ENCODE measurements at places on chromosomes 5 and 9.

GRCh38 chr5:10301266-10301665 is 6.4 kb downstream of the CMBL start:
- DNase-seq, result no peak

- no peak for DNase-seq
Observed at GRCh38 chr9:70504834-70505233, 90.4 kb upstream of the KLF9 start.

DNA sequence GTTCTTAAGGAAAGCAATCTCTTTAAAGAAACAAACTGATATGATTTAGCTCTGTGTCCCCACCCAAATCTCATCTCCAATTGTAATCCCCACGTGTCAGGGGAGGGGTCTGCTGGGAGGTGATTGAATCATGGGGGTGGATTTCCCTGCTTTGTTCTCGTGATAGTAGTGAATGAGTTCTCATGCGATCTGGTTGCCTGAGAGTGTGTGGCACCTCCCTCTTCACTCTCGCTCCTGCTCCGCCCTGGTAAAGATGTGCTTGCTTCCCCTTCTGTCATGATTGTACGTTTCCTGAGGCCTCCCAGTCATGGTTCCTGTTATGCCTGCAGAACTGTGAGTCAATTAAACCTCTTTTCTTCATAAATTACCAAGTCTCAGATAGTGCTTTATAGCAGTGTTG is 412.7 kb upstream of the SMC2 start:
- DNase-seq, result no peak

GRCh38 chr9:84773022-84773421 is 103.5 kb downstream of the NTRK2 start:
- DNase-seq, result no peak

DNA sequence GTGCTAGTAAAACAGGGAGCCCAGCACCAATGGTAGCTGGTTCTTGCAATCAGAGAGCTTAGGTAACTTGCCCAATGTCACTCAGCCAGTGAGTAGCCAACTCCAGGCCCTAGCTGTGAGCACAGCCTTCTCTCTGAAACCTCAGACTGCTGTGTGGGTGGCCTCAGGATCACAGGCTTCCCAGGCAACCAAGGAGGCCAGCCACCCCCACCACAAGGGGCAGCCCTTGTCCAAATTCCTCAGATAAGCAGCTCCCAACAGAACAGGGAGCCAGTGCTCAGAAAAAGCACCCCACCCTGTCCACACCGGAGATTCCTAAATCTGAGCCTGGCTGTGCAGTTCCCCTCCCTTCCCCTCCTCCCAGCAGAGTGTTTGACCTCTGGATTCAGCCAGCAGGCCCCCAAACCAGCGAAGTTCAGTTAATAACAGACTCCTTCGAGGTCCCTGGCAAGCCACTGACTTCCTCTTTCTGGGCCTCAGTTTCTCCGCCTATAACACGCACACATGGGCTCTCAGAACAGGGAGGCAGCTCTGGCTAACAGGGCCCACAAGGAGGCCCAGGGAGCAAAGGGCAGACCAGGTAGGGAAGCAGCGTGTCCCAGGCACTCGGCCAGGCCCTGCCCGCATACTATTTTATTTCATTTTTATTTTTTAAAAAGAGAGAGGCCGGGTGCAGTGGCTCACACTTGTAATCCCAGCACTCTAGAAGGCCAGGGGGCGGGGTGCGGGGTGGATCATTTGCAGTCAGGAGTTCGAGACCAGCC is 2.7 kb downstream of the EEIG1 start:
- no peak for DNase-seq

DNA sequence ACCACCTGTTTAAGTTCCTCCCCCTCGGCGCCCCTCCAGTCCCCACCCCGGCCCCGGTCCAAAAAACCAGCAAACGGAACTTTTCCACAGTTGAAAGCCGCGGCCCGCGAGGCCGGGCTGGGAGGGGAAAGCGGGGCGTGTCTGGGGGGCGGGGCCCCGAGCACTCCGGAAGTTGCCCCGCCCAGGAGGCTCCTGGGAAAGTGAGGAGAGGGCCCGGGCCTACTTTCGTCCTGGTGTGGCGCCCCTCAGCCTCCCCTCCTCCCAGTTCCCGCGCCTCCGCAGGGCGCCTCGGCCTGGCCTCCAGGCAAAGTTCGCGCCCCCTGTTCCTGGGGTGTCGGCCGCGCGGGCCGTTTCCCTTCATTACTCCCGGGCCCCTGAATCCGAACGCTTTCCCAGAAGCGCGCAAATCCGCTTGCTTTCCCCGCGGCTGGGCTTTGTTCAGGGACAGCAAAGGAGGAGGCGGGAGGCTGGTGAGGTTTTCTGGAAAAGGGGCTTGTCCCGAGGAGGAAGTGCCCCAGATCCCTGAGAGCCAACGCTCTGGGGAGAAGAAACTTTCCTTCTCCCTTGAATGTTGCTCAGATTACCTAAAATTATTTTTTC is 4.5 kb upstream of the DMRT3 start:
- no peak for DNase-seq

GRCh38 chr5:3034881-3035280 is 283.4 kb upstream of the IRX2 start:
- DNase-seq, result no peak

- DNase-seq, result no peak
Observed at GRCh38 chr5:6488021-6488420, 39.4 kb downstream of the UBE2QL1 start.

- DNase-seq, result no peak
Observed at GRCh38 chr5:62719061-62719720, 140.6 kb downstream of the LRRC70 start.

GRCh38 chr5:1720396-1721110 is 79.1 kb downstream of the MRPL36 start:
- no peak for DNase-seq

GRCh38 chr9:112308588-112308987 is 24.8 kb downstream of the PTBP3 start:
- no peak for DNase-seq

DNA sequence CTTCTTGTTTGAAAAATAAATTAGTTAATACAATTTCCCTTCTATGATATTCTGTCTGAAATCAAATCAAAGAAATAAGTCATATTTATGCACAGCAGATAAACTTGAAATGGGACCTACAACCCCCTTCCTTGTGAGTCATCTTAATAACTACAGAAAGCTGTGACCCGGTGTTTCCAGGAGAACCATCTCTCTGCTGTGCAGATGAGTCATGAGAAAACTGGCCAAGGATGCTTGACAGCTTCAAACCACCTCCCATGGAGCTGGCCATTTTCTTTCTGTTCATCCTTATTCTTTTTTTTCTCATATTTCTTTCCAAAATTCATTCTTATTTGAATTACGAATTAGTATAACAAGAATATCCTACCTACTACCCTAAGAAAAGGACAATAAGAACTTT is 43.4 kb upstream of the NR4A3 start:
- DNase-seq, result no peak

DNA sequence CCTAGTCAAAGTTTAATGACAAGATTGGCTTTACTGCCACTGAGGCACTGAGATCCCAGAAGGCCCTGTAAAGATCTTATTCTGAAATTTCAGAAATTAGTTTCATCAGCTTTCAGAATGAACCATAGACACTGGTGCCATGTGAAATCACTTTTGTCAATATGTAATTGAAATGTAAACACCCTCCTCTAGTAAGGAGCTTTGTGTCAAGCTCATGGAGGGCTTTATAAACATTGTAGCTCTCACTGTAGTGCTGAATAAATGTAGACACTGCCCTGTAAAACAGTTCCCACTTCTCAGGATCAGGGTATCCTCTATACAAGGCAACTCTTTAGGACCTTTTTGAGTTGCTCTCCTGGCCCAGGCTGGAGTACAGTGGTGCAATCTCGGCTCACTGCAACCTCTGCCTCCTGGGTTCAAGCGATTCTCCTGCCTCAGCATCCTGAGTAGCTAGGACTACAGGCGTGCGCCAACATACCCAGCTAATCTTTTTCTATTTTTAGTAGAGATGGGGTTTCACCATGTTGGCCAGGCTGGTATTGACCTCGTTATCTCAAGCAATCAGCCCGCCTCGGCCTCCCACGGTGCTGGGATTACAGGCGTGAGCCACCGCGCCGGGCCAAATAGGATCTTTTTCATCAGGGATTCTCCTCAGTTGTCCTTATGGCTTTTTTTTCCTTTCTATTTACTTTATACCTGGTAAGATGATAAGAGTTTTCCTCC is 1823.9 kb upstream of the CDH9 start:
- no peak for DNase-seq

GRCh38 chr9:110486218-110486617 is 93.3 kb downstream of the SVEP1 start:
- DNase-seq, result no peak

GRCh38 chr5:148697180-148697808 is 43.0 kb upstream of the HTR4 start:
- DNase-seq, result no peak

GRCh38 chr5:163580516-163580915 is 75.1 kb downstream of the MAT2B start:
- no peak for DNase-seq

DNA sequence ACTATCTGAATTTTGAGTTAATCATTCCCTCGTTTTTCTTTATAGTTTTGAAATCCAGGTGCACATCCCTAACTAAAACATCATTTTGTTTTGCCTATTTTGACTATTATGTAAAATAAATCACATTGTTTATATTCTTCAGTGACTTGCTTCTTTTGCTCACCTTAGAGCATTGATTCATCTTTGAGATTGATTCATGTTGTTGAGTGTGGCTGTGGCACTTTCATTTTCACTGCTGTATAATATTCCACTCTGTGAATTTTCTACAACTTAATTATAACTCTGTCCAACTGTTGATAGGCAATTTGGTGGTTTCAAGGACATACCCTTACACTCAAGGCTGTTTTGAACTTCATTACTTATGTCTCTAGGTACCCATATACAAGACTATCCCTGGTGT is 12.5 kb downstream of the NKX2-5 start:
- no peak for DNase-seq

DNA sequence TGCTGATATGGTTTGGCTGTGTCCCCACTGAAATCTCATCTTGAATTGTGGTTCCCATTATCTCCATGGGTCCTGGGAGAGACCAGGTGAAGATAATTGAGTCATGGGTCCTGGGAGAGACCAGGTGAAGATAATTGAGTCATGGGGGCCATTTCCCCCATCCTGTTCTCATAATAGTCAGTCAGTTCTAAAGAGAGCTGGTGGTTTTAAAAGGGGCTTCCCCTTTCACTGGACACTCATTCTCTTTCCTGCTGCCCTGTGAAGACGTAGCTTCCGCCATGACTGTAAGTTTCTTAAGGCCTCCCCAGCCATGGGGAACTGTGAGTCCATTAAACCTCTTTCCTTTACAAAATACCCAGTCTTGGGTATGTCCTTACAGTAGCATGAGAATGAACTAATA is 99.6 kb downstream of the TRIM32 start:
- no peak for DNase-seq

- DNase-seq, result no peak
Observed at GRCh38 chr5:62521319-62521718, 57.3 kb upstream of the LRRC70 start.

DNA sequence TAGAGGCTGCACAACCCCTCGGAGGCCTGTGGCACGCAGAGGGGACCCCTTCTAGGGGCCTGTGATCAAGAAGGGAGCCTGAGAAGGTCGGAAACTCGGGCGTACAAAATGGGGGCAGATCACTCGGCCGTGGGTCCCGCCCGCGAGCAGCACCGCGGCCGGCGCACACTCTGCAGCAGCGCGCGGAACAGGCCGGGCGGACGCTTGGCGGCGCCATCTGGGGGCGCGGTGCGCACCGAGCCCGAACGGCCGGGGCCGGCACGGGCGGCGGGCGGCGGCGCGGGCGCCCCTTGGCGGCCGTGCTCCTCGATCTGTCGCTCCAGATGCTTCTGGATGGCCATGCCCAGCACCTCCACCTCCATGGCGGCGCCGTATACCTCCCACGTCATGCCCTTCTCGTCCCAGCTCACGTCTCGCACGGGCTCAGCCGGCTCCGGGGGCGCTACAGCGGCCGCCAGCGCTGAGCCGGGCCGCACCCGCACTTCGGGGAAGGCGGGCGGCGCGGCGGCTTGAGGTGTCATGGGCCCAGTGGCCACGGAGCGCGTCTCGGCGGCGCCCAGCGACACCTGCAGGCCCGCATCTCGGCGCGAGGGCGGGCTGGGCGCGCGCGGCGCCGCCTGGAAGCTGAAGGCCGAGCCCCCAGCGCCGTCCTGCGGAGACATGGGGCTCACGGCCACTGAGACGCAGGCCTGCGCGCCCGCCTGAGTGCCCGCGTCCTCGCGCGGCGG is 13.1 kb downstream of the GPRIN1 start:
- no peak for DNase-seq

- DNase-seq, result no peak
Observed at GRCh38 chr9:128902351-128903078, 18.3 kb upstream of the PHYHD1 start.

DNA sequence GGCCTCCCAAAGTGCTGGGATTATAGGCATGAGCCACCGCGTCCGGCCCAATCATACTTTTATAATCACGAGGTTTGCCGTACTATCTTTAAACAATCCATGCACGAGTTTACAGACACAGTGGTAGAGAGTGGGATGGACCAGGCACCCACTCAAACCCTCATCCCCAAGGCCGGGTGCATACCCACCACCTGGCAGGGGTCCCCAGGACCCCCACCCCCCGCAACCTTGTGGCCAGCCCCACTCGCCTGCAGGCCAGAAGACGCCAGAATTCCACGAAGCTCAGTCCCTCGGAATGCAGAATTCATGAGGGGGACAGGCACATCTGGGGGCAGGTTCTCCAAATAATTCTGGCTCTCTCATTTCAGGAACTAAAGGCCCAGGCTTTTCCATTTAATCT is 17.1 kb downstream of the NACC2 start:
- no peak for DNase-seq

GRCh38 chr5:56814361-56814962 is 887 bp upstream of the MAP3K1 start:
- DNase-seq, result no peak

DNA sequence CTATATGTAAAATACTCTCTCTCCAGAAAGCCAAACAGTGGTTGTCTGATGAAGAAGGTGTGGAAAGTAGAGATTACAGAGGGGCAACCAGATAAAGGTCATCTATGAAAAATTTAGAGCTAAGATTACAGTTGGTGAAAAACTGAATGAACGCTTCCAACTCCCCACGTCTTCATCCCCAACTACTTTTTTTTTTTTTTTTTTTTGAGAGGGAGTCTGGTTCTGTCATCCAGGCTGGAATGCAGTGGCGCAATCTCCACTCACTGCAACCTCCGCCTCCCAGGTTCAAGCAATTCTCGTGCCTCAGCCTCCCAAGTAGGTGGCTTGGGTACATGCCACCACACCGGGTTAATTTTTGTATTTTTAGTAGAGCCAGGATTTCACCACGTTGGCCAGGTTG is 64.3 kb downstream of the RAPGEF6 start:
- DNase-seq, result no peak

GRCh38 chr5:66113160-66113559 is 30.9 kb upstream of the SREK1 start:
- DNase-seq, result no peak

- peak; percentile 15 for DNase-seq
Observed at GRCh38 chr9:4197548-4197947, 102.3 kb downstream of the GLIS3 start.

- DNase-seq, result no peak
Observed at GRCh38 chr5:128615578-128615977, 77.5 kb upstream of the FBN2 start.
